SK-N-MC (cell line): ENCODE measurements at places on chromosomes 5 and 9.

DNA sequence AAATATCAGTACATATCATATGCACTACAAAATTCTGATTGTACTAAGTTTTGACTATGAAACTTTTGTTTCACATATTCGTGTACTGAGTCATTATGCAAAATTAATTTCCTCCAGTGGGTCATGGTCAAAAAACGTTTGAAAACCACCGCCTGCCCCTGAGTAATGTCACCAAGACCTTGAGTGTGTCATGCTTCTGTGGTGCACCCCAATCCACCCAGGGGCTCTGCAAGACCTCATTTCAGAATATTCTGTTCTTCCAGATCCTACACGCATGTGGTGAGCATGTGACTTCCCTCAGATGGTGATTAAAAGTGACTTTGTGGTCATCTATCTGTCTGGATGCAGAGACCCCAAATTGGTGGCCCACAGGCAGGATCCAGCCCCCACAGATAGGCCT is 31.0 kb downstream of the ABLIM3 start:
- DNase-seq = no peak

- DNase-seq = no peak
These were observed 28.4 kb upstream of the GPR150 start for GRCh38 chr5:95591490-95591901.

GRCh38 chr9:5518937-5519319 is 8.6 kb downstream of the PDCD1LG2 start:
- DNase-seq = no peak

DNA sequence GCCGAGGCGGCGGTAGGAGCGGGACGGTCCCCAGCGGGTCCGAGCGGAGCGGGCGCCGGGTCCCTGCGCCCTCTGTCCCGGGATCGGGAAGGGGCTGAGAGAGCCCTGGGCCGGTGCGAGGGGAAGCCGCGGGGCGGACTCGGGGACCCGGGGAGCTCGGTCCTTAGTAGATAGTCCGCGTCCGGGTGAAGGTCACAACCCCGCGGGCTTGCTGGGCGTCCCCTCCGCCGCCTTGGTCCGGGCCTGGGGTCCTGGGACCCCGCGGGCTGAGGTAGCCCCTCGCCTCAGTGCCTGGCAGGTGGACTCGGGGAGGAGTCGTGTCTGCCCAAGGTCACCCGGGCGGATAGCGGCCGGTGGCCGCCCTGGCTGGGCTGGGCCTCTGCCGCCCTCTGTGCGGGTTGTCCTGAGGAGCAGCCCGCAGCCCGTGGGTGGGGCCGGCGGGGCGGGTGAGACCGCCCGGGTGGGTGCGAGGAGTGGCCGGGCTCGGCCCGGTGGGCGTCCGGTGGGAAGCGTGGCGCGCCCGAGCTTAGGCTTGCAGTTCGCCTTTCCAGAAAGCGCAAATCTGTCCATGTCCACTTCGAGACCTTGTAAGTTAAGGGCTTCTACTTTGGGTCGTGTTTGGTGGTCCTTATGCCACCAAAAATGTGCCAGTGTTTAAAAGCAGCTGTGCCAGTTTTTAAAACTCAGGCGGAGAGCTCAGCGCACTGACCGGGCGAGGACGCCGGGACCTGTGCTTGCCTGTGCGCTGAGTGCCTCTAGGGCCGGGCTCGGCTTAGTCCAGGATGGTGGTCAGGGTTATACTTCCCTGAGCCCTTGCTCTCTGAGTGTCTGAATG is 554 bp downstream of the SDHA start:
- DNase-seq = no peak

GRCh38 chr9:97237951-97238889 is 69.2 kb upstream of the CCDC180 start:
- DNase-seq = peak; percentile 28

- DNase-seq = no peak
These were observed 173.5 kb downstream of the FGF1 start for GRCh38 chr5:142512043-142513042.
